SIG-M5 (cell line): ENCODE measurements at places on chromosomes 12 and 14.

DNA sequence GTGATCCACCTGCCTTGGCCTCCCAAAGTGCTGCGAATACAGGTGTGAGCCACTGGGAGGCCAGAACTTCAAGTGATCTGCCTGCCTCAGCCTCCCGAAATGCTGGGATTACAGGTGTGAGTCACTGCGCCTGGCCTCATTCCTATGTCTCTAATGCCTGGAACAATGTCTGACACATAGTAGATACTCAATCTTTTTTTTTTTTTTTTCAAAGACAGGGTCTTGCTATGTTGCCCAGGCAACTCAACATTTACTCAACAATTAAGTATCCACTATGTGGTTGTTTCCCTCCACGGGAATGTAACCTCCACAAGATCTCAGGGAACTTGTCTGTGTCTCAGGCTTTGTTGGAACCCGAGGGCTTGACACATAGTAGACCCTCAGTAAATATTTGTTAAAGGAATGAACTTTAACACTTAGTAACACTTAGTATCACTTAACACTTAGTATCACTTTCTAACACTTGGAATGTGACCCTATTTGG, 3.0 kb upstream of the TMEM120B start:
- no peak for DNase-seq

- DNase-seq = no peak
These were observed 2.3 kb upstream of the ZNF384 start for GRCh38 chr12:6691473-6691872.

GRCh38 chr12:2061402-2061801, 8.6 kb downstream of the CACNA1C start:
- DNase-seq = no peak

DNA sequence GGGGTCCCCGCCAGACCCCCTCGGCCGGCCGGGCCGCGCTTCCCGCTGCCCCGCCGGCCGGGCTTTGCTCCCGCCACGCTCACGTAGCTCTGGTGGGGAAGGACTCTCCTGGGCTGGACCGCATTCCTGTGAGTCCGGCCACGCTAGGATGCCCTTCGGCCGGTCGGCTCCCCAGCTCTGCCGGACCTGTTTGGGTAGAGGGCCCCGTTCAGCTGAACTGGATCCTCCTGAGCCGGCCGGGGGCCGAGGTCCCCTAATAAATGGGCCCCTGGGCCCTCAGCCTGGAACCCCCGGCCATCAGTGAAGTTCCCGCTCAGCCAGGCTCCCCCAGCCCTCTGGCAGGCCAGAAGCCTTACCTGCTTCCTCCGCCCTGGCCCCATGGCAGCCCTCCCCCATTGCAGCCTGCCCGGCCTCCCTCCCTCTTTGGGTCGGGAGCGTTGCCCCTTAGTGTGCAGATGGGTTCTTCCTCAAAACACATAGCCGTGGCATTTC, 593 bp downstream of the UNC119B start:
- no peak for DNase-seq
